ENCODE measurements at places on chromosomes 11 and 22. TPM values are rescaled to one million over a fixed set of nuclear protein-coding genes. Genes with fewer than 3 reads are reported as not detected.
A peak's percentile ranks its signal among the peaks of the same experiment; 100 is the strongest.

Gene PPP6R2
- 86.8 TPM for total RNA-seq

DNA sequence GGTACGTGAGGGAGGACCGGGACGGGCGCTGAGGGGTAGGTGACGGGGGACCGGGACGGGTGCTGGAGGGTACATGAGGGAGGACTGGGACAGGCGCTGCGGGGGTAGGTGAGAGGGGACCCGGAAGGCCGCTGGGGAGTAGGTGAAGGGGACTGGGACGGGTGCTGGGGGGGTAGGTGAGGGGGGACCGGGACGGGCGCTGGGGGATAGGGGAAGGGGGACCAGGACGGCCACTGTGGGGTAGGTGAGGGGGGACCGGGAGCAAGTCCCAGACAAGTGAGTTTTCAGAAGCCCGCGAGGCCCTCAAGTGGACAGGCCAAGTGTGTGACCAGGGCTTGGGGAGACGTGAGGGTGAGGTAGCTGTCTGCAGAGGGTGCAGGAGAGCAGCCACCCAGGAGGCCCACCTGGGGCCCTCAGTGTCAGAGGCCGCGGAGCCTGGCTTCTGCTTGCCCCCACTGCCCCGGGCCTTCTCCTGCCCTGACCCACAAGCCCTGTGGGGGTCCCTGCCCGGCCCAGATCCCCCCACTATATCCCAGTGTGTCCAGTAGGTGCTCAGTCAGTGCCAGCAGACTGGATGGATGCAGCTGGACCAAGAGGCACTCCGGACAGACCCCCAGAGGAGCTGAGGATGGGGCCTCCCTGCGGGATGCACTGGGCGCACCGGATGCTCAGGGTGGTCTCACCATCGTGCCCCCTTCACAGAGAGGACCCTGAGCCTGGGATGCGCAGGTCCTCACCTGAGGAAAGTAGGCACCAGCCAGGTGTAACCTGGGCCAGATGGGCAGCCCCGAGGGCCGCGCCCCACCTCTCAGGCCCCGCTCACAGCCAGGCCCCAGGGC is 44.2 kb upstream of the TH start:
- H3K4me3 ChIP-seq: no peak overlapping the region
- no peak overlapping the region for H3K27ac ChIP-seq
- H3K4me1 ChIP-seq: peaks cover 10% of the 10 kb centered on the region
- H3K27me3 ChIP-seq: peaks cover 5% of the 10 kb centered on the region

DNA sequence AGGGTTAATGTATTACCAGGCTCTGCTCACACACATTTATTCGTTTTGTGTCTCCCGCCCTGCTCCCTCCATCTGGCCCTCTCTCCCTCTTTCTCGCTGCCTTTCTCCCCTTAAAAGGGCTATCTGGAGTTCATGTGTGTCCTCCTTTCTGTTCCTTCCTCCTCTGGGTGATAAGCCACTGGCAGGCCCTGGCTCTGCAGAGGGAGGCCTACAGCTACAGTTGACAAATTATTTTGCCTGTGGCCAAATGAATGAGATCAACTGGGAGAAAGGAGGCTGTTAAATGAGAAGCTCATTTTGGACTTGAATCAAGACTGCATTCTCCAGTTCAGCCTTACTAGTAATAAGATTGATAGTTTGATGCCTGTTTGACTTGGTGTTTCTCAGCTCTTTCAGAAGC is 17.5 kb upstream of the OPCML start:
- no peaks in the 10 kb centered on the region for H3K27me3 ChIP-seq
- no peaks in the 10 kb centered on the region for H3K4me1 ChIP-seq
- DNase-seq: no peak
- H3K36me3 ChIP-seq: no peaks in the 10 kb centered on the region

Gene SLC22A8
- total RNA-seq: not detected

- H3K27me3 ChIP-seq: no peaks in the 10 kb centered on the region
- DNase-seq: no peak
- H3K4me1 ChIP-seq: peaks cover 31% of the 10 kb centered on the region
- H3K36me3 ChIP-seq: peaks cover 15% of the 10 kb centered on the region
- no peak overlapping the region for H3K27ac ChIP-seq
- H3K4me3 ChIP-seq: no peak overlapping the region
Observed at GRCh38 chr11:35064114-35064800, 74.7 kb upstream of the CD44 start.

Gene NAP1L4
- total RNA-seq: 363 TPM

Gene TPBGL
- 0.14 TPM for total RNA-seq

DNA sequence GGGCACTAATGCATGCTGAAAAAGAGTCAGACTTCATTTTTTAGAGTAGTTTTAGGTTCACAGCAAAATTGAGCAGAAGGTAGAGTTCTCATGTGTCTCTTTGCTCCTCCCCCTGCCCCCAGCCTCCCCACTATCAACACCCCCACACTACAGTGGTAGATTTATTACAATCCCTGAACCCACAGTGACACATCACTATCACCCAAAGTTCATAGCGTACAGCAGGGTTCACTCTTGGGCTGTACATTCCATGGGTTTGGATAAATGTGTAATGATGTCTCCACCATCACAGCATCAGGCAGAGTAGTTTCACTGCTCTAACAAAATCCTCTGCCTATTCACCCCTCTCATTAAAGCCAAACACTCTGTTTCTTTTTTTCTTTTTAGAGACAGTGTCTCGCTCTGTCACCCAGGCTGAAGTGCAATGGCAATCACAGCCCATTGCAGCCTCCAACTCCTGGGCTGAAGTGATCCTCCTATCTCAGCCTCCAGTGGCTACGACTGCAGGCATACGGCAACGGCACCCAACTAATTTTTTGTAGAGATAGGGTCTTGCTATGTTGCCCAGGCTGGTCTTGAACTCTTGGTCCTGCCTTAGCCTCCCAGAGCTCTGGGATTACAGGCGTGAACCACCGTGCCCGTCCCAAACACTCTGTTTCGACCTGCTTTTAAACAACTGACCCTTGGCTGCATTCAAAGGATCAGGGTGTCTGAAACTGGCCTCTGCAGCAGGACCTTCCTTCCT is 4.1 kb downstream of the BEST1 start:
- peaks cover 10% of the 10 kb centered on the region for H3K27me3 ChIP-seq
- no peaks in the 10 kb centered on the region for H3K36me3 ChIP-seq
- no peaks in the 10 kb centered on the region for H3K4me1 ChIP-seq

- H3K27ac ChIP-seq: no peak overlapping the region
- H3K36me3 ChIP-seq: no peaks in the 10 kb centered on the region
- peaks cover 45% of the 10 kb centered on the region for H3K27me3 ChIP-seq
Observed at GRCh38 chr11:111260811-111261210, 15.3 kb downstream of the POU2AF2 start.

GRCh38 chr11:124830749-124831148 is 30.5 kb upstream of the MSANTD2 start:
- no peaks in the 10 kb centered on the region for H3K36me3 ChIP-seq
- no peak for DNase-seq
- peaks cover 4% of the 10 kb centered on the region for H3K4me1 ChIP-seq
- H3K4me3 ChIP-seq: no peak overlapping the region

Gene XRCC6
- 222 TPM for total RNA-seq

- DNase-seq: no peak
- no peak overlapping the region for H3K27ac ChIP-seq
- H3K4me3 ChIP-seq: no peak overlapping the region
- H3K4me1 ChIP-seq: peaks cover 6% of the 10 kb centered on the region
- no peaks in the 10 kb centered on the region for H3K36me3 ChIP-seq
Observed at GRCh38 chr11:44748606-44749005, 21.8 kb downstream of the TSPAN18 start.

GRCh38 chr11:1053121-1053901 is 16.8 kb upstream of the MUC6 start:
- H3K4me1 ChIP-seq: peaks cover 4% of the 10 kb centered on the region
- peak; percentile 29 for DNase-seq
- H3K36me3 ChIP-seq: no peaks in the 10 kb centered on the region
- no peak overlapping the region for H3K4me3 ChIP-seq
- no peak overlapping the region for H3K27ac ChIP-seq

DNA sequence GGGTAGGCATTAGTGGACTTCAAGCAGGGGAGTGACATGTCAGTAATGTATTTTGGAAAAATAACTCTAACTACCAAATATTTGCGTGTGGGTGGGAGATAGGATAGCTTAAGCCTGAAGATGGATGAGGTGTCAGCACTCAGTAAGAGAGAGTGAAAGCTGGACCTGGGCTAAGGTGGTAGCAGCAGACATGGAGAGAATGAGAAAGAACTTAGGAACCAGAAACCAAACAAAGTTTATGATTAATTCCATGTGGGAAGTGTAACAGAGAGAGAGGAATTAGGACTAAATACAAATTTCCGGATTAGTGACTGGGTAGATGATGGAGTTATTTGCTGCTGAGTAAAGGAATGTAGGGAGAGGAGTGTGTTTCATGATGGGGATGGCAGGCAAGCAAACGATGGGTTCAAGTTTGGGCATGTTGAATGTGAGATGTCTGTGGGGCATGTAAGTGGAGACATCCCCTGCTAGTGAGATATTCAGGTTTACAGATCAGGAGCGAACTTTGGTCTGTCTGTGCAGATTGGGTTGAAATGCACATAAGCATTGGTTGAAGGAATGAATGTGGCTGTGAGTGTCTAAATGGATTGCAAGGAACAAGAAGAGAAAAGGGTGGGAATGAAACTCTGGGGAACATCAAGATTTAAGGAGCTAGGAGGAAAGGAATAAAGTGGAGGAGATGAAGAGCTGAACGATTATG is 185.6 kb upstream of the MTMR2 start:
- peaks cover 17% of the 10 kb centered on the region for H3K4me1 ChIP-seq
- H3K27me3 ChIP-seq: no peaks in the 10 kb centered on the region
- H3K4me3 ChIP-seq: no peak overlapping the region
- DNase-seq: no peak

GRCh38 chr11:44727373-44728287 is 868 bp downstream of the TSPAN18 start:
- peak overlapping the region; percentile 80 for H3K4me3 ChIP-seq
- H3K4me1 ChIP-seq: peaks cover 23% of the 10 kb centered on the region
- no peaks in the 10 kb centered on the region for H3K36me3 ChIP-seq
- peak overlapping the region; percentile 63 for H3K27ac ChIP-seq
- DNase-seq: peak; percentile 85
- peaks cover 42% of the 10 kb centered on the region for H3K27me3 ChIP-seq

- peaks cover 6% of the 10 kb centered on the region for H3K4me1 ChIP-seq
- DNase-seq: no peak
- H3K36me3 ChIP-seq: peaks cover 2% of the 10 kb centered on the region
- H3K4me3 ChIP-seq: no peak overlapping the region
Observed at GRCh38 chr11:94636388-94636949, 69.3 kb downstream of the PIWIL4 start.

DNA sequence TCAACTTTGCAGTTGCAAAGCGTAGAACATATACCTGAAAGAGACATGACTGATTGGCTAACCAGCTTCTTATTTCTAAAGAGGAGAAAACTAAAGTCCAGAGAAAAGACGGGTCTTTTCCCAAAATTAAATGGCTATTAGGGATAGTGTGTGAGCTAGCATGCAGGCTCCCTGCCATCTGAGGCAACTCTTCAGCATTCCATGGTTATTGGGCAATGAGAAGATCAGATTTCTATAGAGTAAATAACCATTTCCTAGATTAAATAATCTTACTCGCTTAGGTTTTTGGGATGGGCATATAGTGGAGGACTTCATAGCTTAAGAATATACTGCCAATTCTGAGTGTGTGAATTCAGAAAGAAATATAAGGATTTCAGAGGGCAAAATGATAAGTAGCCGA is 95.0 kb downstream of the PDHX start:
- H3K36me3 ChIP-seq: peaks cover 5% of the 10 kb centered on the region
- H3K27me3 ChIP-seq: peaks cover 8% of the 10 kb centered on the region
- no peak overlapping the region for H3K4me3 ChIP-seq
- DNase-seq: no peak

DNA sequence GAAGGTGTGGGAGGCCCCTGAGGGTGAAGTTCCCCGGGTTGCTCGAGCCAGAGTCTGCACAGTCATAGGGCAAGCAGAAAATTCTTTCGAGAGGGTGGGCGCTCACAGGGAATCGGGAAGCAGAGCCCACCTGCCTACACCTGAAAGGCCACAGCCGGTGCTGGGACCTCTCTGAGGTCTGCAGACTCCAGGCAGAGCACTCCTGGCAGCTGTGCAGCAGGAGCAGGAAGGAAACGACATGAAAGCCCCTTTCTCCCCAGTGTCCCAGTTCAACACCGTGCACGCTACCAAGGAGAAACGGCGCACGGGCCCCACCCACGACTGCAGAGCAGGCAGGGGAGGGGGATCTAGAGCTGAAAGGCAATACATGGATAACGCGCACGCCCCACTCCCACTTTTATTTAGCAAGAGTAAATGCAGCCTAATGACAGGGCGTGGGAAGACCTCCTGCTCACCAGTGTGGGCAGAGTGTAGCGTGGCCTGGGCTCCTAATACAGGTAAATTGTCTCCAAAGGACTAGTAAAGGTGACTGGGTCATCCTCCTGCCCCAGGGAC is 13.5 kb downstream of the DHCR7 start:
- H3K4me3 ChIP-seq: no peak overlapping the region
- H3K4me1 ChIP-seq: no peaks in the 10 kb centered on the region
- peaks cover 4% of the 10 kb centered on the region for H3K36me3 ChIP-seq

DNA sequence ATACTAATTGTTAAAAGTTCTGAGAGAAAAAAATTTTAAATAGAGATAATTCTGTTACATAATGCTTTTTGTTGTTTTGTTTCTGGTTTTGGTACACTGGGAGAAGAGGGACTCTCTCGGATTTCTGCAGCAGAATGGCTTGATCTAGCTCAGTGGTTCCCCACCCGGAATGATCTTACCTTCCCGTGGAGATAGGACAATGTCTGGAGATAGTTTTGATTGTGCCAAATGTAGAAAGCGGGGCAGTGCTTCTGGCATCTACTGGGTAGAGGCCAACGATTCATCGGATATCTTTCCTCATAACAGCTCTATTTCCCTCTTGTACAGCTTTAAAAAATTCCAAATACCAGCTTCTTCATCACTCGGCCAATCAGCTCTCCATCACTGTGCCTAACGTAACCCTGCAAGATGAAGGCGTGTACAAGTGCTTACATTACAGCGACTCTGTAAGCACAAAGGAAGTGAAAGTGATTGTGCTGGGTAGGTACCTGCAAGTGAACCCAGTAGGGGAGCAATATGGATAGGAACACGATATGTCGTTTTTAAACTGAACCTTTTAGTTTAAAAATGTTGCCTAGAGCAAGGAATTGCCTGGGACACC is 13.2 kb downstream of the CRTAM start:
- DNase-seq: no peak
- H3K4me1 ChIP-seq: peaks cover 54% of the 10 kb centered on the region
- H3K4me3 ChIP-seq: peak overlapping the region; percentile 67
- H3K27ac ChIP-seq: peak overlapping the region; percentile 82
- H3K36me3 ChIP-seq: peaks cover 17% of the 10 kb centered on the region

GRCh38 chr22:40651563-40652501 is 15.3 kb upstream of the MRTFA start:
- H3K4me1 ChIP-seq: peaks cover 7% of the 10 kb centered on the region
- H3K27ac ChIP-seq: peak overlapping the region; percentile 82
- peaks cover 2% of the 10 kb centered on the region for H3K27me3 ChIP-seq
- H3K4me3 ChIP-seq: peak overlapping the region; percentile 64
- no peaks in the 10 kb centered on the region for H3K36me3 ChIP-seq

- peak overlapping the region; percentile 23 for H3K4me3 ChIP-seq
- no peaks in the 10 kb centered on the region for H3K27me3 ChIP-seq
- H3K4me1 ChIP-seq: peaks cover 38% of the 10 kb centered on the region
- DNase-seq: no peak
- H3K36me3 ChIP-seq: no peaks in the 10 kb centered on the region
Observed at GRCh38 chr11:9859554-9860305, 195.9 kb downstream of the SWAP70 start.

Measured in activated naive CD8-positive, alpha-beta T cell treated with anti-CD3 and anti-CD28 coated beads, Interleukin-2, amount 10 ng/mL, durations not matched to agents 7 days and 5 days (primary cell).